Vagina (tissue), 2 donors: ENCODE measurements at places on chromosomes 6 and 20.

GRCh38 chr6:118578617-118579016, 30.5 kb downstream of the PLN start:
- no peak for DNase-seq

DNA sequence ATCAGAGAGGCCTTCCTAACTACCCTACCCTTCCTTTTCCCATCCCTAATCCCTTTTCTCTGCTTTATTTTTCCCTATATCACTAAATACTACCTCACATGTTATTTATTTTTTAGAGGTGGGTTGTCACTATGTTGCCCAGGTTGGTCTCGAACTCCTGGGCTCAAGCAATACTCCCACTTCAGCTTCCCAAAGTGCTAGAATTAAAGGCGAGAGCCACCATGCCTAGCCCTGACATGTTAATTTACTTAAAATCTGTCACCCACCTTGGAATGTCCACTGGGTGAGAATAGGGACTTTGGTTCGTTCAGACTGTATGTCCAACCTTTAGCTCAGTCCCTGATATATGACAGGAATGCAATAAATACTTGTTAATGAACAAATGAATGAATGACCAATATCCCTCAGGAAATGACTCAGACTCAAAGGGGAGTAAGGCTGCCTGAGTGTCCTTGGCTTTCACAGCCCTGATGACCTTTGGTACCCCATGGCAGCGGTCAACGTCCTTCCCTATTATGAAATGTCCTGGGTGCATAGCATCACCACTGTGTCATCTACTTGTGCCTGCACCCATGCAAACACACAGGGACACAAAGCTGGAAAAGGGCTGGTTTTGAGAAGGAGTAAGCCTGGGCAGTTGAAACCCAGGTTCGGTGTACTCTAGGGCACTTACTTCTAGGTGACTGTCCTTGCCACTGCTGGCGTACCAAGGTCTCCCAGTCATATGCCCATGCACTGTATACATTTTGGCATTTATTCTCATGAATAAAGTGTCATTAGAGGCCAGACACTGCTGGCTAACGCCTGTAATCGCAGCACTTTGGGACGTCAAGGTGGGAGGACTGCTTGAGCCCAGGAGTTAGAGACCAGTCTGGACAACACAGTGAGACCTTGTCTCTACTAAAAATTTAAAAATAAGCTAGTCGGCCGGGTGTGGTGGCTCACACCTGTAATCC, 26.5 kb downstream of the BCL2L1 start:
- no peak for DNase-seq

- DNase-seq: no peak
These were observed 140.5 kb downstream of the EYA2 start for GRCh38 chr20:47035026-47035590.

DNA sequence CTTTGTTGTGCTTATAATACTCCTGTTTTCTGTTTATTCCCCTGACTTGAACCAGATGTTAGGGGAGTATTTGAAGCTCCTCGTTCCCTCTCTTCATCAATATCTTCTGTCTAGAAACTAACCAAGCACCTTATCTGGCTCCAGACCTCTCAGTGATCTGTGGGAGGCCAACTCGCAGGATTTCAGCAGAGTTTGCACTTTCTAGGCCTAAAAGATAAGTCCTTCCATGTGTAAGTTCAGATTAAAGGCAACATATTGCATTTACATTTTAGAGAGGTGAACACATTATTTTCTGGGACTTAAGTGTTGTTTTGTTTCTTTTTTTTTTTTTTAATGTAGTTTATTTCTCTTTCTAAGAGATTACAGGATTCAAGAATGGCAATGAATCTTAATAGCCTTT, 139.4 kb upstream of the AKAP12 start:
- no peak for DNase-seq

- DNase-seq: no peak
These were observed 117.0 kb upstream of the POU3F2 start for GRCh38 chr6:98717322-98717877.
